ENCODE measurements at places on chromosomes 16 and 17. TPM values are rescaled to one million over a fixed set of nuclear protein-coding genes. Genes with fewer than 3 reads are reported as not detected.

Gene HBQ1
- not detected for total RNA-seq

- DNase-seq = no peak
Measured at GRCh38 chr17:40536295-40537171, 28.7 kb downstream of the CCR7 start.

- no peak for DNase-seq
Measured at GRCh38 chr17:4715063-4715744, 4.8 kb downstream of the ARRB2 start.

DNA sequence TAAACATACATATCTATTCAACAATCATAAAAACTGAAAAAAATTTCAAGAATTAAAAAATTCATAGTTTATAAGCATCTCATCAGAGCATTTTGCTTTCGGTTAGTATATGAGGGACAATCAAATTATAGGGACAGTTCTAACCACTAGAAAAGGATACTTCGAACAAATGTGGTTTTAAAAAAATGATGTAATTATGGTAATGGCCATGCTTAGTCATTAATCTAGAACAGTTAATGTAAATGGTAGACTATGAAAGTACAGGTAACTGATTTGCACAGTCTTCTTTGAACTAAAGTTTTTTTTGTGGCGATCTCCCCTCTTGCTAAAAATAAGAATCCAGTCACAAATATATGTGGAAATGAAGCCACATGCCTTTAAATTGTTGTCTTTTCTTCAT lies 63.5 kb upstream of the PHOSPHO1 start:
- DNase-seq = no peak

DNA sequence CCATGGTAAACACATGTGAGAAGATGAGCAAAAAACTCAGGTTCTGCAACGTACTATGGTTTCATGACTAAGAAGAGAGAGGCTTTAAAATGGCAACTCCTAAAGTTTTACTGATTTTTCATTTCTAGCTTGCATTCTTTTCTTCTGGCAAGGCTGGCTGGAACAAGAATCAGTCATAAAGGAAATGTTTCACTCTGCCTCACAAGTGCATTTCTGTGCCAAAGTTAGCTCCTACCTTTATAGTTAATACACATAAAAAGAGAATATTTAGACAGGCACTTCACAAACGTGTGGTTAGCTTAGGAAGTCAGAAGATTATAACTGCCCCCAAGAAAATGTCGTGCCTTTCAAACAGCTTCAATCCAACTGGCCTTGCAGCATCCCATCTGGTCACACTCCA lies 417.1 kb upstream of the CDH11 start:
- no peak for DNase-seq

DNA sequence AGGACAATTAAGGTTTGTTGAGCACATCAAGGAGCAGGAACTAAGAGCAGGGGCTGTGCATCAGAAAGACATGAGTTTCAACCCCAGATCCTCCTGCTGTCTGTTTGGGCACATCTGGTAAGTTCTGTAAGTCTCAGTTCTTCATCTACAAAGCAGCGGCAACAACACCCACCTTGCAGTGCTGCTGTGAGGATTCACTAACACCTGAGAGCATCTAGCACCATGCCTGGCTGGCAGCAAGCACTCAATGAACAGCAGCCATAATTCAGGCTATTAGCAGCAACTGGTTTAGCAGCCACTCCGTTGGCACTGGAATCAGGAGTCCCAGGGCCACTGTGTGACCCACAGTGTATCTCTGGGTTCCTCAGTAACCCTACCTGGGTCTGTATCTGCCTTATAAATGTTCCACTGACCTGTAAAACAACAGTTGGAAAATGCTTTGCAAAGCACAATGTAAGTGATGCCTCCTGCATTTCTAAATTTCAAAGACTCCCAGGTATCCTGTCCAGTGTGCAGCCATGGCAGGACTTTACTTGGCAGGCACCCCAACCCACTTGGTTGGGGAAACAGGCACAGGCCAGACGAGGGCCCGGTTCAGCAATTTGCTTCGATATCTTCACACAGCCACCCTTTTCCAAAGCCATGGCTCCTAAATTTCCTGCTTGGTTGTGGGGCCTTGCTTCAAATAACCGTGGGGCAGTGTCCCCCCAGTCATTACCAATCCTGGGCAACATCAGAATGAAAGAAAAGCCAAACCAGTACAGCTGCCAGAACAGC lies 4.2 kb downstream of the ST3GAL2 start:
- no peak for DNase-seq

GRCh38 chr16:85680352-85680944 lies 8.3 kb downstream of the GINS2 start:
- DNase-seq = no peak

GRCh38 chr17:74808714-74809430 lies 32.7 kb upstream of the NAT9 start:
- no peak for DNase-seq

DNA sequence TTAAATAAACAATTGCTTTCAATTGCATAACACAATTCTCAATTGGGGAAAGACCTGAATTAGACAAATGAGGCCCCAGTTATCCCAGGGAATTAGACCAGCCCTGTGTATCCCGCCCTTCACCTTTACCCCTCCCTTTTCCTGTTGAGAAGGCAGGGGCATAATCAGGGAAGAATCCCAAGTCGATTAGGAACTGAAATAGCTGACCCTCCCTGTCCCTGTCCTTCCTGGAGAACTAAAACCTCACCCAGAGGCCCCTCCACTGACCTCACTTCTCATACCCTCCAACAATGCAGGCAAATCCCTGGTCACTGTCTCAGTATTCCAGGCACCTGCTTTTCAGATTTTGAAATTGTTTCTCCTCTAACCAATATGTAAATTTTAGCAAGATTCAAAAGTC lies 165.4 kb upstream of the CDH11 start:
- DNase-seq = no peak

DNA sequence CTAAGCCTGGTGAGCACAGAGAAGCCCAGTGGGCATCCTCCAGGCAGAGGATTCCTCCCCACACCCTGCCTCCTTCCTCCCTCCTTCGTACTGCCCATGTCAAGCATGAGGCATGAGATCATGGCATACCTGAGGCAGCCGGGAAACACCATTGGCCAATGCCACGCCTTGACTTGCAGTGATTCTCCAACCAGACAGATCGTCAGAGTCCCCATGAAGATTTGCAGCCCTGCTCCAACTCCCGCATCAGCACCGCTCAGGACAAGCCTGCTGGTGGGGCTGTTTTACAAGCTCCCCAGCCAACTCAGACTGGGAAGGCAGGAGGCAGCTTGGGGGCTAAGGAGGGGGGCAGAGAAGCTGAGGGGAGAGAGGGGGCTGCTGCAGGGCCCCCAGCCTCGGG lies 2.9 kb upstream of the KRT16 start:
- DNase-seq = no peak

Gene ZFHX3
- 8.9 TPM for total RNA-seq

Gene CEMP1
- total RNA-seq = 0.20 TPM

- no peak for DNase-seq
Measured at GRCh38 chr16:66146798-66147197, 219.7 kb upstream of the CDH5 start.

DNA sequence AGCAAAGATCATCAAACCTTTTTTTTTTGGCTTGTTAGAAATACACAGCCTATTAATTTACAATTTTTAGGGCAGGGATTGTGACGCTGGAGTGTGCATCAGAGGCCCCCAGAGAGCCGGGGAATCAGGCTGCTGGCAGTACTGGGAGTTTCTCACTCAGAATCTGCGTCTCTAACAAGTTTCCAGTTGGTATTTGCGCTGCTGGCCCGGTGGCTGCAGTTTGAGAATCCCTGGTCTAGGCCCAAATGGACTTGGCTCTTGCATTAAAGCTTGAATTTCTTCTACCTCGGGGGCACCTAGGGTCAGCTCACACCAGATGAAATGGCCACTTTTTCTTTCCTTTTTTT lies 150.9 kb upstream of the CIBAR2 start:
- DNase-seq = no peak

- no peak for DNase-seq
Measured at GRCh38 chr16:7037495-7037894, 295.1 kb upstream of the RBFOX1 start.

Gene B4GALNT2
- 0.03 TPM for total RNA-seq

Gene CHST5
- not detected for total RNA-seq

Gene TIGD7
- 1.6 TPM for total RNA-seq

DNA sequence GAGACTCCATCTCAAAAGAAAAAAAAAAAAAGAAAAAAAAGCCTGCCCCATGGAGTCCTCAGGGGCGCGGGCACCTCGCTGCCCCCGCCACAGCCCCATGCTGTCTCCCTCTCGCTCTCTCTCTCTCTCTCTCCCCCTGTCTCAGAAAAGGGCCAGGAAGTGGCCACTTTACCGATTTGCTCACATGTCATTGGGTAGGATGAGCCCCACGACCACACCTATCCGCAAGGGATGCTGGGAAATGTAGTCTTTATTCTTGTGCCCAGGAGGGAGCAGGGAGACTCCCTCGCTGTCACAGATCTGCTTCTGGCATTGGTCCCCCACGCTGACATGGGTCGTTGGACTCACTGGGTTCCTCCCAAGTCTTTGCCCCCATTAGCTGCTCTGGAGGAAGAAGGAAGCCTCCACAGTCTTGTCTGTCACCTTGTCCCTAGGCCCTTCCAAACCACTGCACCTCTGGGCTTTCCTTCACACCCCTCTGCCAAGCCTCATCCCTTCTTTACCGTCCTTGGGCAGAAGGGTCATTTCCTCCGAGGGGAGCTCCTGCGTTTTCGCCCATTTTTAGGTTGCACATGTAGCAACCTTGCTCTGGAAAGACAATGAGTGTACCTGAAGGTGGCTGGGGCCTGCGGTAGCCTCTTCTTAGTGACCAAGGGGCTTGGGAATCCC lies 6.9 kb upstream of the GJD3 start:
- DNase-seq = peak; percentile 28

Gene ADGRG3
- total RNA-seq = 0.43 TPM

DNA sequence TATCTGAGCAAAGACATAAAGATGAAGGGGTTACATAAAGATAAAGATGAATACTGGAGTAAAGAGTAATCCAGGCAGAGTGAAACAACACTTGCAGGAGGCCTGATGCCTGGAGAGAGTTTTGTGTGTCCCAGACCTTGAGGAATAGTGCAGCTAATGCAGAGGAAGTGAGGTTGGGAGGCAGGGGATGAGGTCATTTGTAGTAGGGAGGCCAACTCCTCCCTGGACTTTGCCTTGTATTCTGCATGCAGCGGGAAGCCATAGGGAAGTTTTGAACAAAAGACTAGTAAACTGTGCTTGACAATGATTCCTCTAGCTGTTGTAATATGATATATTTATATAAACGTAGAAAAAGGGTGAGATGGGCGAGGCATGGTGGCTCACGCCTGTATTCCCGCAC lies 356.6 kb downstream of the KCNJ2 start:
- no peak for DNase-seq

DNA sequence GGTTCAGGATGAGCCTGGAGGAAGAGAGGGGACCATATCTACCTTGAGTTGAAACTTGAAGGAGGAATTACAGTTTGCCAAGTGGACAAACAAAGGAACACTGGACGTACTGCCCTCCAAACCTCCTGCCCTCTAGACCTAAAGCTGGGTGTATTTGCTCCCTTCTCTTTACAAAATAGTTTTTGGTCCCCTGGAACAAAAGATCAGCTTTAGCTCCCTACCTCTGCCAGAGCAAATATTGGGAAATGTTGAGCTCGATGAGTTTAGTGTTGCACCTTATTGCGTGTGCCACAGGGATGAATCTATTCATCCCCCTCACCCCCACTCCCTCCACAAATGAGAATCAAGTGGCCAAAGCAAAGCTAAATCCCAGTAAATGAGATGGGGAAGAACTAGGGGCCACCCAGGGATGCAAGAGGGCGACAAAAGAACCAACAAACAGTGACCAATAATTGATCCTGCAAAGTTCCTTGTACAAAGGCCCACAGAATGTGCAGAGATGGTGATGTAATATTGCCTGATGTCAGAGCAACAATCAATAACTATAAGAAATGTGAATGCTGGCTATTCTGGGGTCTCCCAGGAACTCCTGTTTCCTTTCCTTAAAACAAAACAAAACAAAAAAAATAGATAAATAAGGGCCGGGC lies 17.2 kb upstream of the TAT start:
- DNase-seq = peak; percentile 84

- no peak for DNase-seq
Measured at GRCh38 chr16:22322021-22322471, 24.8 kb downstream of the POLR3E start.

DNA sequence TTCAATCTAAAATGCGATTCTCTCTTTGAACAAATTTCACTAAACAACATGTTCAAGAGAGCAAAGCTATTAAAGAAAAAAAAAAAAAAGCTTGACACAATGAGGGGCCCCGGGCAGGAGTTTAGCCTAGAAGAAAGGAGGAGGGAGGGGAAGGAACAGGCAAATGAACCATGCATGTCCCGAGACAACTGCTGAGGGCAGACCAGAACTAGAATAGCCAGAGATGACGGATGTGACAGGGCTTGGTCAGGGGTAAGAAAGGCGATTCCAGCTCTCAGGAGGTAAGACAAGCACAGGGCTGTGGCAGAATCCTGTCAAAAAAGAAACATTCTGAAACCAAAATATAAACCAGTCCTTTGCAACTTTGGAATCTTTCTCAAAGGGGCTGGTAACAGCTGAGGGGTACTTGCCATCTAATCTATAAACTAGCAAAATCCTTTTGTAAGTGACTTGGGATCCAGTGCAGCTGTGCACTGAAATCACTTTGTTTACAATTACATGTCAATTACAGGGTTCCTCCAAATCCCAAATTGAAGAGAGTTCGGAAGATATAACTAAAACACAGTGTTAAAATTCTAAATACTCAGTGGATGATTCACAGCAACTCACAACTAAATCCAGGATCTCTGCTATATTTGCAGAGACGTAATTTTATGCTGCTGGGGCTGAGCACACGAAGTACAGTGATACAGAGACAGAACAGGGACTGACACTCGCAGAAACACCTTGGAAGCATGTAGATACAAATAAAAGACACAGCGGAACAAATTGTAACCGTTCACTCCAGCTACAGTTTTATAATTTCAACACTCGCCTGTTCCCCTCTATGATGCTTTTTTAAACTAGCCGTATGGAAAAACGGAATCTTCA lies 567.4 kb upstream of the ZFHX3 start:
- DNase-seq = no peak

Gene FBXW10
- 0.60 TPM for total RNA-seq

Gene KRTAP4-1
- not detected for total RNA-seq

DNA sequence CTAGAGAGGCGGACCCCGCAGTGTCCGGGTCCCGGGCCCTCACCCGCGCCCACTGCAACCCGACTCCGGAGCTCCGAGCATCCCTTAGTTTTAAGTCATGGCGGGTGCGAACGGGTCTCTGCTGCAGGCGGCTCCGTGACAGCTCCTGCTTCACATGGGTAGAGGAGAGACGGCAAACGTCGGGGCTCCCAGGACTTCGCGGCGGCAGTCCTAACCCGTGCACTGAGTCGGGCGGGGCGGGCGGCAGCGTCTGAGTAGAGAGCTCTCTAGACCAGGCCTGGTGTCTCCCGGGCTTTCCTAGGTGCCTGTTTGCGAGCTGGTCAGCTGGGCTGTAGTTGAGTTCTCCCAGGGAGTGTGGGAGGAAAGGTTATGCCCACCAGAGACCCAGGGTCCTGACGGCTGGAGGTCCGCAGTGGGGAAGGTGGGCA lies 345 bp downstream of the TSC2 start:
- DNase-seq = no peak

Gene MYO15A
- 6.0 TPM for total RNA-seq

Data from left lobe of liver (tissue), 2 donors.